ENCODE measurements at places on chromosomes 2 and 18.

DNA sequence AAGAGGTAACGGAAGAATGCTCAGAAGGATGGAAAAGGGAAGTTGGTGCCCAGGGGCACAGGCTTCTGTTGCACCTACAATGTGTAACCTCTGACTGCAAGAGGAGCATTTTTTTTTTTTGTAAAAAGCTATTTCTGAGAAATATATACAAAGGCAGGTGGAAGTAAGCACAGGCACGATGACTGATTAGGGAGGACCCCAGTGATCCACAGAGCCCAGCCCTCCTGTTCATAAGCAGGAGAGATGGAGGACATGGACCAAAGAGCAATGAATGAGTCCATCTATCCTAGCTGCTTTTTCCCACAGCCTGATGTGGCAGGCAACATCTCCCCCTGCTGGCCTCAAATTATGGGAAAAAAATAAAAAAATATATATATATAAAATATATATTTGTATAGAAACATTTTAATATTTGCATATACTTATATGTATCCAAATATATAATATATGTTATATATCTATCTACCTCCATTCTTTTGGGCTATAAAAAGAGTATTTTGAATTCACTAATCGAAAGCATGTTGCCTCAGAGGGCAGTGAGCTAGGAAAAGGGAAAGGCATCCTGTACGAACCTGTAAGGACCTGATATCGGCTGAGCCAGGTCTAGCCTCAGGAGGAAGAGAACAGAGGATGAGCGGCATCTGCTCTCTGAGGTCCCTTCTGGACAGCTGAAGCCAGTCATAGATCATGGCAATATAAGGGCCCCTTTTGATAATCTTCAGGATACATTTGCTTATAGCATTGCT lies 166.0 kb upstream of the STK17B start:
- DNase-seq: peak; percentile 3

DNA sequence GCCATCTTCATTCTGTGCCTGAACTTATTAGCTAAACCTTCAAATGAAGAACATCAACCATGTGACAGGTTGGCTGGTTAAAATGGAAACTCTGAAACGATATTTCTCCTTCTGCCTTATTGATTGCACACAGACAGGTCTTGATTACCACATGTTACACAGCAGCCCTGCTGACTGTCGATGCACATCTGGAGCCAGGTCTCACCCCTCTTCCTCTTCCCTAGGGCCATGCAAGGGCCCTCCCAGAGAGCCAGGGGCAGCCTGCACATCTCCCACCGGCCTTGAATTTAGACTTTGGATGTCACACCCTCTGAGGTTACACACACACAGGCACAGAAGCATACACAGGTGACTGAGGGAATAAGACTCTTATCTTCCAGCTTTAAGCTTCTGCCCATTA lies 45.1 kb downstream of the TMEM178A start:
- no peak for DNase-seq

GRCh38 chr2:60400462-60401246 lies 152.8 kb downstream of the BCL11A start:
- no peak for DNase-seq

GRCh38 chr2:99422599-99422998 lies 67.2 kb downstream of the REV1 start:
- DNase-seq: no peak

GRCh38 chr18:8870528-8870927 lies 165.2 kb downstream of the MTCL1 start:
- DNase-seq: no peak

DNA sequence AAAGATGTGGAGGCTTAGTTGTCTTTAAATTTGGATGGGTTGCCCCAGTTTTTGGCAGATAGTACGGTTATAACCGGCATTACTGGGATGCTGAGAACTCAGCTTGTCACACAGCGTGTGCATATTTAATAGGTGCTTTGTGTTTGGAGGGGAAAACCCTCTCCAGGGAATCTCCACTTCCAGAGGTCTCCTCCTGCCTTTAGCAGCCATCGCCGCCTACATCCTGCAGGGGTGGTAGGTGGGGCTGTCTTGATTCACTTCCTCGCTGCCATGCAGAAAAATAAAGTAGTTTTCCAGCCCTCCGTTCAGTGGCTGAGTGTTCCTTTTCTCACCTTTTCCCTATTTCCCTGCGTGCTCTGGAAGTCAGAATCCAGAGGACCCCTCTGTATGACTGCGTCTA lies 76.4 kb downstream of the ITGB1BP1 start:
- no peak for DNase-seq
